ENCODE measurements at places on chromosomes 4 and X.

DNA sequence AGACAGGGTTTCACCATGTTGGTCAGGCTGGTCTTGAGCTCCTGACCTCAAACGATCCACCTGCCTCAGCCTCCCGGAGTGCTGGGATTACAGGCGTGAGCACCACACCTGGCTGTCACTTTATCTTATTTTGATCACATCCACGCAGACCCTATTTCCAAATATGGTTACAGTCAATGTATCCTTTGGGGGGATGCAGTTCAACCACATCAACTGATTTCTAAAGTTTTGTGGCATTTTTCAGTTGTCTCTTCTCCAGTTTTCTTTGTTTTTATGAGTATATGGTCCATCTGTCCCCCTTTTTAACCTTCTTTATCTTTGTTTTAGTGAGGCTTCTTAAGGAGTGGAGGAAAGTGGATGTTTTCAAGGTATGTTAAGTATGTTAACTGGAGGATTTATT is 4.1 kb upstream of the HPF1 start:
- no peak for DNase-seq

GRCh38 chr4:75660491-75660890 is 12.7 kb downstream of the G3BP2 start:
- no peak for DNase-seq

DNA sequence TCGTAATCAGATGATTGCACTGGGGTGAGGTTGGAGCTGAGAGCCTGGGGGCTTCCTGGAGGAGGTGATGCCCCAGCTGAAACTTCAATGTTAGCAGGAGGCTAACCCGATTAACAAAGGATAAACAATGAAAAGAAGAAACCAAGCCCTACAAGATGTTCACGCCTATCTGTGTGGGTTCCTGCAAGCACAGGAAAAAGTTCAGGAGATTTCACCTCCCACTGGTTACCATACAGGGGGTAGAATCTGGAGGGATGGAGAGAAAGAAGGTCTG is 27.5 kb downstream of the JAKMIP1 start:
- no peak for DNase-seq

GRCh38 chrX:103250977-103251376 is 4.0 kb downstream of the TCEAL8 start:
- no peak for DNase-seq

GRCh38 chrX:125202591-125203248 is 117.0 kb upstream of the TEX13C start:
- DNase-seq, result no peak

DNA sequence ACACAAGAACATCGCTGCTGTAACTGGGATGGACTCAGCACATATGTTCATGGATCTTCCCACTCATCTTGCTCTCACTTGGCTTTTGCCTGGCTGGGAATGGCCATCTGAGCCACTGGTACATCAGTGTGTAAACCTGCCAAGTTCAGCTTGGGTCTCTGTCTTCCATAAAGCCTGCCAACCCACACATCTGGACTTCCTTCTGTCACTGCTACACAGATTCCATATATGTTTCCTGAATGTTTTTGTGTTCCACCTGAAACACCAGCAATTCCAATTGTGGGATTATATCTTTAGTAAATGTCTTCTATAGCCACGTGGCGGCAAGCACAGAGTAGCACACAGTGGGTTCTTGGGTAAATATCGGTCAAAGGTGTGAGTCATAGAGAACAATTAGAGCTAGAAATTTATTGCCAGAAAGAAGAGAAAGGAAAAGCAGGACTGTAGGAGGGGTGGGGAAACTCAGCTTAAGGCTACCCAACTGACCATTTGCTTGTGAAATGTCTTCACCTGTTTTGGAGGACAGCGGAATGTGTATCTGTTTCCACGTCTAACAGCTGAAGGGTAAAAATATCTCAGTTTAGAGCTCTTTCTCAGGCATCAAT is 125.9 kb downstream of the MFAP3L start:
- peak; percentile 24 for DNase-seq

DNA sequence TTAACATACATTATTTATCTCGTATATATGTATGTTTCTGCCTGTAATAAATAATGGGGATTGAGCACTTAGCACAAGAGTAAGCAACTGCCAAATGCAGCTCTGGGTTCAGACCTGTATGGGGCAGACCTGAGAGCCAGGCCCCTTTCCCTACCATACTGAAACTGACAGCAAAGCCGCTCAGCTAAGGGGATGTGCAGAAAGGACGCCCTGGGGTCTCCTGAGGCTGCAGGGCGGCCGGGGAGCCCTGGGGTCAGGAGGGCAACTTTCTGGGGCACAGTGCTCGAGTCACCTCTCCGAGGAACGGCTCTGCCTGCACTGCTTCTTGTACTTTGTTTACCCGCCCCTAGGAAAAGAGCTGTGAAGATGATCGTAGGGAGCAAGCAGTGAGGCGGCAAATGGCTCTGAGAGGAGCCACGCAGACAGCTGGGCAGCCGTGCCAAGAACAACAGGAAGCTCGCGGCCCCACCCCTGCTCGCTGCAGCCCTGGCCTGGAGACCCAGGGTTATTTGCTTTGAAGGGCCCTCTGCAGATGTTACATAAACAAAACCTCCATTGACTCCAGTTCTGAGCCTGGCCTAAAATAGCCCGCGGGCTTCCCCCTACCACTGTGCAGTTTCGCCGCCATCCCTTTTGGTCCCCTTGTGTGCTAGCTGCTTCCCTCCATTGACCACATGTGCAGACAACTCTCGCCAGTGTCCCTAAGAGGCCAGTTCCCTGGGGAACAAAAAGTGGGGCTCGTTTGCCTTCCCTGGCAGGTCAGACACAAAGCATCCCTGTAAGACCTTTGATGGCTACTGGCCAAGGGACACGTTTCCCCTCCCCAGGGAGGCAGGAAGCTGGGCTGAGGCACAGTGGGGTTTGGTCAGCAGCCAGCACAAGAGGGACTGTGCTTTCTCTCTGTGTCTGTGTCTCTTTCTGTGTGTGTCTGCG is 111.3 kb upstream of the LNX1 start:
- peak; percentile 90 for DNase-seq

GRCh38 chr4:118173126-118173525 is 138.8 kb downstream of the NDST3 start:
- no peak for DNase-seq

DNA sequence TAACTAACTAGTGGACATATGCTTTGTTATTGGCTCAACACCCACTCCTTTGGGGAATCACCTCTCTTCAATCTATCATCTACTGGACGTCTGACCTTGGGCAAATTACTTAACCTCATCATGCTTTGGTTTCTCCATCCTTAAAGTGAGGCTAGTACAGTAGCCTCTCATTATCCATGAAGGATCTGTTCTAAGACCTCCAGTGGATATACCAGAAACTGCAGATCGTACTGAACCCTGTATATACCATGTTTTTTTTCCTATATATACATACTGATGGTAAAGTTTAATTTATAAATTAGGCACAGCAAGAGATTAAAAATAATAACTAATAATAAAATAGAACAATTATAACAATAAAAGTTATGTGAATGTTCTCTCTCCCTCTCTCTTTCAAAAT is 56.2 kb downstream of the HMGB3 start:
- no peak for DNase-seq

GRCh38 chrX:153621949-153622598 is 23.1 kb upstream of the CCNQ start:
- no peak for DNase-seq

GRCh38 chrX:133390676-133391075 is 24.6 kb downstream of the GPC4 start:
- no peak for DNase-seq

GRCh38 chrX:50813843-50814661 is at the start of gene SHROOM4:
Gene SHROOM4 (minus strand): TSS chrX:50814194. CDS start chrX:50814018, 176 bp downstream.
- DNase-seq, result peak; percentile 72

DNA sequence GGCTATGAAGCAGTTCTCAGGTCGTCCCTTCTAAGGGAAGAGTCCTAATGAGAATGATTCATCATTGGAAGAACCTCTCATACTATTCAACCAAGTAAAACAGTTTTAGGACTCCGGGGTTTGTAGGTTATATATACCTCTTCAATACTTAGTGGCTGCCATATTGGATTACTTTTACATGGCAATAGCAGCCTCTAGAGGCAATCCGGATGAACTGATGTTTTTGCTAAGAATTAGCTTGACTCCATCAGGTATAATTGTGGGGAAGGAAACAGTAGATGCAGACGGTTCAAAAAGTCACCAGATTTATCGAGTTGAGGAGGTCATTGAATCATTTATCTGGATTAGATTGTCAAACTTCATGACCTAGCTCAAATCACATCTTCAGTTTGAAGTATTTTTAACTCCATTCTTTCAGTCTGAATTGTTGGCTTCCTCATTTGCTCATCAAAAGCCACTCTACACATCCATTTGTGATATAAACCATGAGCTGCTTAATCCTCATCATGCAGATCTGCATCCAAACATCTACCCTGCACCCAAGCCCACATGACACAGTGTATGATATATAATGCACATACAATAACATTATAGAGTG is 28.4 kb downstream of the GUCY1B1 start:
- DNase-seq, result peak; percentile 71

DNA sequence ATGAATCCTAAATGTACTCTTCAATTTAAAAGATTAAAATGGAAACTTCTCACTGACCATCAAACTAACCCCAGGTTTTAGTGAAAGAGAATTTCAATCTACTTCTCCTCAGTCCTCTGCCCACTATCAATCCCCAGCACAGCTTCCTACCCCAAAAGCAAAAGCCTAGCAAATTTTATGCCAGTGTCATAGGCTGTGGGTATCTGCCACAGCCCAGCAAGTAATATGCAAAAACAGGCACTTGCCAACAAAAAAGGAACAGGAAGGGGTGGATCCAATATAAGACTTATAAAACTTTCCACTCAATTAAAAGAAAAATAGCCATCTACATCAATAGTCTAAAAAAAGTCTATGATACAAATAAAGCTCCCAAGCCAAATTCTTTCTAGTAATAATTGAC is 22.3 kb downstream of the CAMK2D start:
- DNase-seq, result no peak

- DNase-seq, result no peak
These were observed 20.0 kb downstream of the CENPU start for GRCh38 chr4:184713887-184714286.

GRCh38 chr4:138741766-138742377 is 273.7 kb upstream of the NOCT start:
- DNase-seq, result no peak

DNA sequence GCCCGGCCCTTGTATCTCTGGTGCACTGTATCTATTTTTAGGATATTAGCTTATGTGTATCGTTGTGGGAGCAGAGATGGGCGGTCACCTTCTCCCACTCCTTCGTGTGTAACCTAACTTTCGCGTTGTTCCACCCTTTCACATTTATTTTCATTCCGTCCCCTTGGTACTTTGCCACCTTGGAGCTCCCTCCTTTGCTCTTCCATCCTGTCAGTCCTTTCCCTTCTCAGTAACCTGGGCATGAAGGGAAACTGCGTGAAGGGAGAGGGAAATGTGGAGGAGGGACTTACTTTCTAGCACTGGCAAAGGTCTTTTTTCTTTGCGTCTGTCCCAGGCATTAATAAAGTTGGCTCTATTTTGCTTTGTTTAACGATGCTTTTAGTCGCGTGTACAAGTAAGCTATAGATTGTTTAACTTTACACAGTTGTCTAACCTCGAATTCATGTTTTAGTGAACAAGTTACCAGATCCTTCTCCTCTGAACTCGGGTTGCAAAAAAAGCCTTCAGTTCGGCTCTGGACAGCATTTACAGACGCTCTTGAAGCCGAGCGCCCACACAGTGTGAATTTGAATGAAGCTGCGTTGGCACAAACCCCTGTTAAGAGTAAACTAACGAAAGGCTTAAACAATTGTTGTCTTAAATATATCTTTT is 3.9 kb downstream of the PCDH10 start:
- DNase-seq, result peak; percentile 53

DNA sequence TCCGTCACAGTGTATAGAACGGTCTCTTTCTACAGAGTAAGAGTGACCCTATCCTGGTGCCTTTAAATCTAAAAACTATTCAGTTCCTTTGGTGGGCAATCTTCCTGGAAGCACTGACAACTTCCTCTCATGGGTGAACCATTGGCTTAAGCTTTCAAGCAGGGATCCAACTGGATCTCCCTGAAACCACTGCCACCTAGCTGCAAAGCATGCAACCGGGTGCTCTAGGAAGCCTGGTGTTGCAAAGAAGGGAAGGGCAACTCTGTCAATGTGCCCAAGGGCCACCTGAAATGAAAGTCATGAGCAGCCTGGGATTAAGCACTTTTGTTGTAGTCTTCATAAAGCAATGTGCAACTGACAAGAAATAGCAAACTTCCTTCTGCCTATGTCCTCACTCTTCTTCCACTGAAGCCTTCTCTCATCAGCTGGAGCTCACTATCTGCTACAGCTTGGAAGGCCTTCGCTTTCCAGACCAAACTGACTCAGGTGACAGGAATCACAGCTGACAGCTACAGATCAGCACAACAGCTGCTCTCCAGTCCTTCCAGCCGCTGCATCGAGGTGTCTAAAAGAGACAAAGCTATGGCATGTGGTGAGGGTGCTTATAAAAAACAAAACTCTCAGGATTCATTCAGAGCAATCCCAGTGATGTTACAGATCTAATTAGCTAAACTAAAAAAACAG is 46.1 kb downstream of the SETD7 start:
- DNase-seq, result no peak

- DNase-seq, result peak; percentile 34
These were observed 677 bp upstream of the CYP4V2 start for GRCh38 chr4:186190581-186191199.

GRCh38 chr4:115396034-115396433 is 282.6 kb upstream of the NDST4 start:
- no peak for DNase-seq

DNA sequence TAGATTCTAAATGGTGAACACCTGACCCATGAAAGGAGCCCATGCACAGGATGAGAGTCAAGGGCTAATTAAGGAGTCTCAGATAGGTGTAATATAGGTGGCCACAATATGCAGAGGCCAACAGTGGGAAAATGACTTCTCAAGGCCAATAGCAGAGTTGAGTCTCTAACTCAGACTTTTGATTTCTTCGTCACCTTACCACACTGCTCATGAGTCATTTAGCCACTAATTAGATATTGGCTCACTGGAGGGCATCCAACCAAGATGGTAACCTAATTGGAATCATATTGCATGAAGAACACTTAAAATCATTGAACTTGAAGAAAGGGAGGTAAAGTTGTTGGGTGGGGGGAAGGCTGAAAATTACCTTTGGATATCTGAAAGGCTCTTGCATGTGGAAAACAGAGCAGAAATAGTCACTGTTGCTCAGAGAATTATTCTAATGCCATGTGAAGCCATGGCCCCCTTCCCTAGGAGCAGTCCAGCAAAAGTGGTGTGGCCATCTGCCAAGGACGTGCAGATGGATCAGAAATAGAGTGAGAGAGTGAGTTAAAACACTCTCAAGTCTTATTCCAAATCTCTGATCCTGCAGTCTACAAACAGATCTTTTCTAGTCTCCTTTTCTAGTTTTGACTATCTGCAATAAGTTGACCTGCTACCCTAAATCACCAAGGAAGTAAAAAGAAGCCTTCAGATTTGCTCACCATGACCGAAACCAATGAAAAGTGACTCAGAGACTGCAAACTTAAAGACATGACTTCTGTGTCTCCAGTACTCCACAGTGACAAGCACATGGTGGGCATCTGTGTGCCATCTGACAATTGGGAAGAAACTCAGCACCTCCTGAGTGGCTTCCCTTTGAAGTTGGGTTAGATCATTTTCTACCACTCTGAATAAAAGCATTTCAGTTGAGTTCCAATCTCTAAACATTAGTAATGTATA is 93.9 kb upstream of the C1QTNF7 start:
- peak; percentile 68 for DNase-seq
